Fibroblast of skin of abdomen (primary cell): ENCODE measurements at places on chromosomes 7 and 10.
A peak's percentile ranks its signal among the peaks of the same experiment; 100 is the strongest.

- no peak for DNase-seq
These were observed 4.3 kb downstream of the DDC start for GRCh38 chr7:50560865-50561351.

DNA sequence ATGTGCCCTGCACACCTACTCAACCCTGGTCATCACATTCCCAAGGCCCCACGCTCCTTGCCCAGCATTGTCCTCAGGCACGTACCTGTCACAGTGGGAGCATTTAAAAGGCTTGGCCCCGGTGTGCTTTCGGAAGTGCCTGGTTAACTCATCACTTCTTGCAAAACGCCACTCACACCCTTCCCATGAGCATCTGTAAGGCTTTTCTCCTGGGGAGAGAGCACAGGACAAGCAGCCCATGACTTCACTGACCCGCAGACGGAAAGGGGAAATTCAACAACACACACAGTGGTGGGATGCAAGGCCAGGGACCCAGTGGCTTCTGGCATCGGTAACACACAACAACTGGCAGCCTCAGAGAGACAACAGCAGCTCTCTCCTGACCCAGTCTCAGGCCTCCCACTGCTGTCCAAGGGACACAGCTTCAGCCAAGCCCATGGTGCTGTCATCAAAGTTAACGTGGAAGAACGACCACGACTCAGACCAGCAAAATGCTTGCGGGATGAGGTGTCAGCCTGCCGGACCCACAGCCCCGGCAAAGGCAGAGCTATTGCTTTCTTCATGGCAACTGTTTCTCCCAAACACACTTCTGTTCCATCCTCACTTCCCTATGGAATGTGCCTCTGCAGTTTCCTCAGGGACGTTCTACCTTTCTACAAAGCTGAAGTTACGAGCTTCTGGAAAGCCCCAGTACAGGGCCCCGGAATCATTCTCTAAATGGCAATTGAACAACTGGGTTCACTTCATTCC, 4.8 kb downstream of the KLF6 start:
- peak; percentile 73 for DNase-seq

DNA sequence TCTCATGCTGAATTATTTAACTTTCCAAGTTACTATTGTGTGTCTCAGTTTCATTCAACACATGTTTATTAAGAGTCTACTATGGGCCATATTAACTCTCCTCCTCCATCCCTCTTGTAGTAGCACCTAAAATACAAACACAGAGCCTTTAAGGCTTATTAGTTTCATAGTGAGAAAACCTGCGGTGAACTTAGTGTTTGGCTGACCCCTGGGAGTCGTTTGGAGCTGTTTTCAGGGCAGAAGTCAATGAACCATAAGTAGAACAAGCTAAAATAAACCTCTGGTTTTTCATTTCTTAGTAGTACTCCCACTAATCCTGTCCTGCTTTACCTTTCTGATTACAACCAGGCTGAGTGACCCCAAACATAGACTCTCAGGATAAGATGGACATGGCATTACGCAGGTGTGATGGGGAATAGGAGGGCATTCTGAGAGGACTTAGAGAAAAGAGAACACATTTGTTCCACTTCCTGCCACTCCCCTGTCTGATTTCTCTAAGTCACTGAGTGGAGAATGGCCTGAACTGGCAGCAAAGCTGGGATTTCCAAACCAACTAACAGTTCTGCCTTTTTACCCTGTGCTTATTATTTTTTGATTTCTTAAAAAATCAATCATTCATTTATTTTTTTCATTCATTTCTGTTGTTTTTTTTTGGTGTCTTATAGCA, 74.5 kb downstream of the LRMDA start:
- no peak for DNase-seq

DNA sequence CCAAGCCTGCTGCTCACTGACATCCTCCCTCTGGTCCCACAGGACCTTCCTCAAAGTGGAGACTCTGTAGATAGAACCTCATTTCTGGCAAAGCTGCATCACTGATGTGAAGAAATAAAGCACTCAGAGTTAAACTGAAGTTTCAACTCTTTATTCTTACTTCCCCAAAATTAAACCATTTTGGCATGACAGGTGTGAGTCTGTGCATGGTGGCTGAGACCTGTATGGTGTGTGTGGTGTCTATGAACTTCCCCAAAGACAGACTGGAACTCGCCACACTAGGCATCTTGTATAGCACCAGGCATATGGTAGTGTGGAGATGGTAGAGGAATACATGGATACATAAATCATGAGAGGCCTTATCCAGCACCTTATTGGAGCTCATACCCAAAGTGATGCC, 6.6 kb upstream of the WDFY4 start:
- DNase-seq: no peak

GRCh38 chr10:91797048-91797690, 1.1 kb upstream of the TNKS2 start:
- no peak for DNase-seq

GRCh38 chr7:153087498-153087897, 327.9 kb downstream of the ACTR3B start:
- no peak for DNase-seq

DNA sequence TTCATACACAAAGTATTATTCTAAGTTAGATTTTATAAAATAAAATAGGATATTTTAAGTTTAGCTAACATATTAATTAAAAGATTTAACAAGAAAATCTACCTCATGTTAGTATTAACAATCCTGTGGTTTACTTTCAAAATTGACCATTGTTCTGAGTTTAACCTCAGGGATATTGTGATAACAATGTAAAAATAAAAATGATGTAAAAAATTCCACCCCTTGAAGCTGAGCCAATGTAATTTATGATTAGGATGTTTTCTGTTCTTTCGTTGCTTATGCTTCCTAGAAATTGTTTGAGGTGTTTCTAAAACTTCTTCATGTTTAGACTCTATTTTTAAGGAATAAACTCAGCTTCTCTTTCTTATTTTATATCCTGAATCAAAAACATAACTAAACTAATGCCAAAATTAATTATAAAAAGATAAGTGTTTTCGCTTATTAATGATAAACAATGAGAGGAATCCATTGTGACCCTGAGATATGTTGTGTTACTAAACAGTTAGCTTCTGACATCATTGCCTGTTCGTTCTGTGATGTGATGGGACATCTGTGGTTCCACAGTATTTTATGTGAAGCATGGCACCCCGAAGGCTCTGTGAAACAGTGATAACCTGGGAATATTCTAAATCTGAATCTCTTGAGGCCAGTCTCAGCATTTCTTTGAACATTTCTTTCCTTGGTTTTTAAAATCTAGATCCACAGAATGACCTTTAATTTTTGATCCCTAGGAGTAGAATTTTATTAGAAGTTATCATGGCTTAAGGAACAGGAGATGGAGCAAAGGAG, 340.8 kb downstream of the ARL4A start:
- DNase-seq: no peak

DNA sequence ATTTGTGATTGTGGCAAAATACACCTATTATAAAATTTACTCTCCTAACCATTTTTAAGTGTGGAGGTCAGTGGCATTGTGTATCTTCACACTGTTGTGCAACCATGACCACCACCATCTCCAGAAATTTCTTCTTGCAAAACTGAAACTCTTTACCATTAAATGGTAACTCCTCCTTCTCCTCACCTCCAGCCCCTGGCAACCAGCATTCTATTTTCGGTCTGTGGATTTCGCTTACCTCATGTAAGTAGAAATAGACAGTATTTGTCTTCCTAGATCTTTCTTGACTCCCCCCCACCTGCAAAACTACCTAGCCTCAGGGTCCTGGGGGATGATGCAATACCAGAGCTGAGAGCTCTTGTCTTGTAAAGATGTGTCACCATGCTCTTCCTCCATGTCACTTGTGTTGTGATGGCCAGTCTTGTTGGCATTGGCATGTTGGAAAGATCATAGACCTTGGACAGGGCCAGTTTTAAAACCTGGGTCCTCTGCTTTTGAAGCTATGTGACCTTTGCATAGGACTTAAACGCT, 71.1 kb upstream of the EMX2 start:
- no peak for DNase-seq

DNA sequence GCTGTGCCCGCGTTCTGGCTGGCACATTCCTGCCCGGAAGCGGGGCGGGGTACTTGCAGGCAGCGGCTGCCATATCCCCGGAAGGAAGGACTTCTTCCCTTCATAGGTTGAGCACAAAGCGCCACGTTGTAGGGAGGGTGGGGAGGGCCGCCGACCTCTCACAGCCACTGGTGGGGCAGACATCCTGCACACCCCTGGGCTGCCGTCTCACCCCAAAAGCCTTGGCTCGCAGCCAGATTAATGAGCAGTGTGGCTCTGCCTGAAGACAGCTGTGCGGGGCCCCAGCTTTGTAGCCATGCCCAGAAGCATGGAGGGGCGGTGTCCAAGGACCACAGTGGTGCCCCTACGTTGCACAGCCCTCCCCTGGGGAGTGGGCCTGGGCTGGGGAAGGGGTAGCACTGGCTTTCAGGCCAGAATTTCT, 54.3 kb upstream of the DPYSL4 start:
- no peak for DNase-seq

GRCh38 chr10:117216028-117216427, 18.7 kb downstream of the KCNK18 start:
- DNase-seq: no peak

DNA sequence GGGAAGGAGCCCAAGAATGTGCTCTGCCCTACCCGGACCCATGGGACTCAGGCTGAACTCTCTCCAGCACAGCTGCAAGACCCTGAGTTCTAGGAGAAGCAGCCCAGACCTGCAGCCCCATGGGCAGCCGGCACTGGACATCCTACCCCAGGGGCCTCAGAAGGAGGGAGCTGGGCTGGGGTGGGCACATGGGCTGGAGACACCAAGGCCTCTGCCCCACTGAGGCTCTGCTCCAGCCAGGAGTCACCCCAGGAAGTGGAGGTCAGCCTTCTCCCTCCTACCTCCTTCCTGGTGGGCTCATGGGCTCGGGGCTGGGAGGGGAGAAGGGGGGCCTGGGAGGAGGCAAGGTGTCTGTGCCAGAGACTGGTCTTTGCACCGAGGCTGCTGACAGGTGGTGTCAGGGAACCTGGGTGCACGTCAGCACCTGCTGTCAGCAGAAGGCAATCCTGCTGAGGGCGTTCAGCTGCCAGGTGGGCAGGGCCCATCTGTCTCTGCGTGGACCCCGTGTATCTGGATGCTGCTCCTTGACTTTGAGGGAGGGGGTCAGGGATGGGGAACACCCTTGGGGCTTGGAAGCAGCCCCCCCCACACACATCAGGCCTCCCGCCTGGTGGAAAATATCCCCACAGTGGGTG, 95.2 kb downstream of the PDGFA start:
- no peak for DNase-seq

GRCh38 chr7:6398943-6399342, 48.8 kb downstream of the DAGLB start:
- DNase-seq: no peak

DNA sequence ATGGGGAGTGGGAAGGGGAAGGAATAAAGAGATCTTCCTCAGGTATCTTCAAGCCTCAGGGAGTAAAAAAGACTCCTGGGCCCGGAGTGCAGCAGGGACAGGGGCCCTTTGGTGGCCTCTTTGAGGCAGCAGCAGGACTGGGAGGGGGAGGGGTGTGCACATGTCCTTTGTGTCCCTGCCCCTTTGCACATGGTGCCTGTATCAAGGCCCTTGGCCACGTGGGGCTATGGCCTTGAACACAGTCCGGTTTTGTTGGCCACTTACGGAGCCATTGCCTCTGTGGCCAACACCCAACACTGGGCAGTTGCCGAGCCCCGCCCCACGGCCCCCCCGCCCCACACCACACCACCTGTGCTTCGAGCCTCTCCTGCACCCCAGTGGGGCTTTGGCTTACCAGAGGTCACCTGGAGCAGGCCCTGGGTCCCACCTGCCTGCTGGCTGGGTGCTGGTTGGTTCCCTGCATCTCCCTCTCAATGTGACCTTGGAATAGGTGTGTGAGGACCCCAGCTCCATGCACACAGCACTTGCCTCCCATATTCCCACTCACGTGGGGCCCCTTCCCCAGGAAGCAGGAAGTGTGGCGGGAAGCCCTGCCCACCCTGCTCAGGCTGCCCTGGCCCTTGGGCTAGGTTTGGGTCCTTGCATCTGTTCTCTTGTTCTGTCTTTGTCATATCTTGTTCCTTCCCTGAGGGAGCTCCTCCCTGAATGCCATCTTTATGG, 5.4 kb downstream of the SAP25 start:
- no peak for DNase-seq

GRCh38 chr7:115822380-115822779, 208.2 kb downstream of the TFEC start:
- peak; percentile 13 for DNase-seq

DNA sequence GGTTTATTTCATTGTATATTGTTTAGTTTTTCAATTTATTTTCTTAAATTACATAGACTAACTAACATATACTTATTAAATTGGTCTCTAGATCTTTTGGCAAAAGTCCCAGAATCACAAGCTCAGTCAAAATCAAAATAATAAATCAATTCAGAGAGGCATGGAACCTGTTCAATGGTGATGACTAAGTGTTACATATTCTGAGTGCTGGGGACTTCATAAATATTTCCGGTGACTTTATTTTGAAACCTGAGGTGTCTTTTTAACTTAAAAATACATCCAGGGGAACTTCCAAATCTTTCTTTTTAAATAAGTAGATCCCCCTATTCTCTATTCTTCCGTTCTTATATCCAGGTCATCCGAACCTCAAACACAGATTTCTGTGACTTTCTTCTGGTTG, 89.6 kb upstream of the ZNF804B start:
- no peak for DNase-seq

DNA sequence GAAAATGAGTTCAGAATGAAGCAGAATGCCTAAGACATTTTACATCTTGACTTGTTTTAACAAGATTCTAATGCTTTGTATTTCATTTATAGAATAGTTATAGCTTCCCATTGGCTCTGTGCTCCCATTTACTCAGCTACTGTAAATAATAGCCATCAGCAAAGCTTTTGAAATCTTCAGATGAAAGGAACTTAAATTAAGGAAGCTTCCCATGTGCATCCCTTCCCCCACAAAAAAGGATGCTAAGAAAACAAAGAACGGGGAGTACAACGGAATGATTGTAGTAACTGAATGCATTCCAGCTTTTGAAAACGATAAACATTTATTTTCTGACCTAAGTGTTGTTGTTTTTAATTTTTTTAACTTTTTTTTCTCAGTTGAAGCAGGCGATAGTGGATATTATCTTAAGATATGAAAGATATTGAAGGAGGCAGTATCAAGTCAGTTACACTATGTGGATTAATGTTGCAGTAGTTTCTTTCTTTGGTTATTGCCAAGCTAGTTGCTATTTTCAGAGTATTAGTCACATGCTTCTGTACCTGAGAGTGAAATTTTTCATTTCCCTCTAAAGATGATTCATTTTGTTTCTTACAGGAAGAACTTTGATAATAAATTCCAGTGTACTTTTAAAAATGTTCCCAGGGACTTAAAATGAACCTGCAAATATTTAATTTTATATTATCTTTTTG, 129.2 kb downstream of the KCND2 start:
- peak; percentile 19 for DNase-seq

- no peak for DNase-seq
These were observed 107.4 kb downstream of the FAM204A start for GRCh38 chr10:118234683-118235082.

- DNase-seq: peak; percentile 61
These were observed 3.5 kb upstream of the C7orf25 start for GRCh38 chr7:42915356-42915755.

DNA sequence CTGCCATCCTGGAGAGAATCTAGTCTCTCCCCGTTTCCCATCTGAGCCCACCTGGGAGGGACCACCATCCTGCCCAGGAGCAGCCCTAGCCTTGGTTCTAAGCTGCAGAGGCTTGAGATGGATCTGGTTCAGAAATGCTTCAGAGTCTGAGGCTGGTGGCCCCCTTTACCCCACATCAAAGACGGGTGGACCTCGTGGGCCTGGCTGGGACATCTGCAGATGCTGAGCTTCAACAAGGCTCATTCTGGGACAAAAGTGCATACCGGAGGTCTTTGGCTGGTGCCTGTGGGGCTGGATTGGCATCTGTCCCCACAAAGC, 4.9 kb upstream of the IRF5 start:
- no peak for DNase-seq
